ENCODE measurements at places on chromosomes 13 and 19.

- no peak for DNase-seq
Observed at GRCh38 chr13:113996081-113996911, 22.4 kb upstream of the C13orf46 start.

GRCh38 chr19:46126086-46126580 lies 1.6 kb upstream of the IGFL3 start:
- no peak for DNase-seq

DNA sequence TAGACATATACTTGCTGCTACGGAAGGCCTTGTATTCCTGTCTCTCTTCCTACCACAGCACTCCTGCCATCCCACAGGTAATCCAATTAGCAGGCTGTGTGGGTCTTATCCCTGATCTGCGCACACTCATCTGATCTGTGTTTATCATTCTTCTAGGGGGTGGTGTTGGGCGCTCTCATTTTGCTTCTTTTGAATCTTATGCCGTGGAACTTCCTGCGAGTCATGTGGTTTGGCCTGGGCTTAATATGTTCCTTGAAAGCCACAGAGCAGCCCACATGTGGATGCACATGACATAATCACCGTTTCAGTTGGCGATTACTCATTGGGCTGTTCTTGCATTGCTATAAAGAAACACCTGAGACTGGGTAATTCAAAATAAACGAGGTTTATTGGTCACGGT lies 7.5 kb downstream of the RASA3 start:
- DNase-seq: no peak

DNA sequence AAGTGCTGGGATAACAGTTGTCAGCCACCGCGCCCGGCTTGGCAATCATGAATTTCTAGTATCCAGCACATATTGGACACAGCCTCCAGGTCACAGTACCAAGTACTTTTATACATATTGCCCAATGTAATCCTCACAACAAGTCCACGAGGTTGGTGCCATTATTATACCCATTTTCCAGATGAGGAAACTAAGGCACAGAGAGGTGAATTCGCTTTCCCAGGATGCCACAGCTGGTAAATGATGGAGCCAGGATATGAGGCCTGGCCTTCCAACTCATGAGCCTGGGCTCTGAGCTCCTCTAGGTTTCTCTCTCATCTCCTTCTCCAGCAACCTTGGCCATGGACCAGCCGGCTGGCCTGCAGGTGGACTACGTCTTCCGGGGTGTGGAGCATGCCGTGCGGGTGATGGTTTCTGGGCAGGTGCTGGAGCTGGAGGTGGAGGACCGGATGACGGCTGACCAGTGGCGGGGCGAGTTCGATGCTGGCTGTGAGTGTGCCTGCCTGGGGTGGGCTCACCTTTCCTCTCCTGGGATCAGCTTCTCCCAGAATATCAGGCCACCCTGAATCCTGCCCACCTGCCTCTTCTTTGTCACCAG lies 7.5 kb downstream of the CCDC61 start:
- DNase-seq: no peak

DNA sequence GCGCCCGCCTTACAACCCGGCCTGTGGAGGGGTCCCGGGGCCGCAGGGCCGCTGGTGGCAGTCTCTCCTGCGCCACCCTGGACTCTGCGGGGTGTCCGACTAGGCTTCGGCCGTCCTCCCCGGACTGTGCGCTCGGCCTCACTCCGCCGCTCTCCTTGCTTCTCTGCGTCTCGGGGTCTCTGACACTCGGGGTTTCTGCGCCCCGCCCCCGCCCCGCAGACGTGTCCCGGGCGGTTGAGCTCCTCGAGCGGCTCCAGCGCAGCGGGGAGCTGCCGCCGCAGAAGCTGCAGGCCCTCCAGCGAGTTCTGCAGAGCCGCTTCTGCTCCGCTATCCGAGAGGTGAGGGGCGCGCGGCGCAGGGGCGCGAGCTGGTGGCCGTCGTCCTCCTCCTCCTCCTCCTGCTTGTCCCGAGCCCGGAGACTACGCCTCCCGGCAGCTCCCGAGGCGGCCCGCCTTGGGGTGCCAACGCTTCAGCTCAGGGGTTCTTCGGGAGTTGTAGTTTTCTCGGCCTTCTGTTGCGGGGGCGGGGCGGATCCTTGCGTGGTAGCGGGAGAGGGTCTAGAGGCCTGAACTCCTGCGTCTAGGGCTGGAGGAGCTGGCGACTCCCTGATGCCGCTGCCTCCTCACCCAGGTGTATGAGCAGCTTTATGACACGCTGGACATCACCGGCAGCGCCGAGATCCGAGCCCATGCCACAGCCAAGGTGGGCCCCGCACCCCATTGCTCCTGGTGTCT lies 627 bp downstream of the LIN7B start:
- DNase-seq: no peak

GRCh38 chr13:106286811-106287210 lies 248.7 kb downstream of the EFNB2 start:
- no peak for DNase-seq

DNA sequence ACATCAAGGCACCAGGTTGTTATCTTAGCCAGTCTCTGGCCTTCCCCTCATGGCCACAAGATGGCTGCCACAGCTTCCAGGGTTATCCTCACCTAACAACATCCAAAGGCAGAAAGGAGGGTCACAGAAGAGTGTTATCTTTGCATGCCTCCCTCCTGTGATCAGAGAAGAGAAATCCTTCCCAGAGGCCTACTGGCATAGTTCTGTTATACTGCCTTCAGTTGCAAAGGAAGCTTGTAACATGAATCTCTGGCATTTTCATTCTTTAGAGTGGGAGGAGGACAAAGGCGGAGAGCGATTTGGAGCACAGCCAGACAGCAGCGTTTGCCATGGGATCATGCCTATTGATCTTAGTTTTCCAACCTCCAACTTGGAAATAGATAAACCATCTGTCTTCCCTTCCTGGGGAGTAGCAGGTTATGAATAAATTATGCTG lies 135.7 kb downstream of the DNAJC15 start:
- DNase-seq: no peak

DNA sequence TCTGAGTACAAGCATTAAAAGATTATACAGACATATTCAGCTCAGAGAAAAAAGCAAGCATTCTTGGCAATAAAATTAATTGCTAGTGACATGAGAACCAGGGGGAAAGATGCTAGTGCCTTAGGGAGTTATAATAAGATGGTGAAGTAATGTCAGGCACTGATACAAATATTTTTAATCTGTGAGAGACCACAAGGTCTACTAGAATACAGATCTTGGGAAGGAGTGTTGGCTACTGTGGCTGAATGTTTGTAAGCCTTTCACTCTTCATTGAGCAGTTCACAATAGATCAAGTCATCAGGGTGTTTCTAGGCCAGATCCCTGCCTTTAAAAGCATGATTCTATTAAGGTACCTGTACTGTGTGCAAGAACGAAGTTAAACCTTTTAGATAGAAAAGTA lies 16.4 kb downstream of the FREM2 start:
- DNase-seq: no peak

GRCh38 chr19:33005440-33005839 lies 33.4 kb downstream of the FAAP24 start:
- no peak for DNase-seq

DNA sequence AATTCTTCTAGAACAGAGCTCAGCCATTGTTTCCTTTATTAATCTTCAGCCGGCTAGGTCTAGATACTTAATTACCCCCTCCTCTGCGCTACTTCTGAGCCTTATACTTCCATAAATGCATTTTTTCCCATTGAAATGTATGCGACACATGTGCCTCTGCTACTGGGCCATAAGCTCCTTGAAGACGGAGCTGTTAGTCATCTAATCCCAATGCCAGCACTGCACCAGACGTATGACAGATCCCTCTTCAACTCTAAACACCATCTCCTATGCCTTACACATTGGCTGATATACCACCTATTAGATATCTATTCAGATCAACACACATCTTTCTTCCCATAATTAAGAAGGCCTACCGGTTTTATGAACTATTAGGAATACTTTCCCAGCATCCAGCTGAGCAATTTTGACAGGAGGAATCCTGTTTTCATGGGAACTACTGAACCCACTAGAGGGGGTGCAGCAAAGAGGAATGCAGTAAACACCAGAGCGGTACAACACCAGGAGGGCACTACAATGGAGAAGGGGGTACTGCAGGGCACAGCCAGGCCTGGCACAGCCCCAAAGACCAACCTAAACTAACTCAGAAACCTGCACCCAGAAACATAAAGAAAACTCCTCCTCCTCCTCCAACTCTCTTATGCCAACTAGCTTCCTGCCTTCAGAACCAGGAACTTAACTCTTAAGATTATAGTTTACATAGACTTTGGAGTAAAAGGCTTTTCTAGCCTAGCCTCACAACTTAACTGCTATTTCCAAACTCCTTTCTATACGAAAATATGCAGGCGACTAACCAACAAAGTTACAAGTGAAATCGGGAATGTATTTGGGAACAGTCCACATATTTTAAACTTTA lies 18.7 kb downstream of the STK24 start:
- no peak for DNase-seq

DNA sequence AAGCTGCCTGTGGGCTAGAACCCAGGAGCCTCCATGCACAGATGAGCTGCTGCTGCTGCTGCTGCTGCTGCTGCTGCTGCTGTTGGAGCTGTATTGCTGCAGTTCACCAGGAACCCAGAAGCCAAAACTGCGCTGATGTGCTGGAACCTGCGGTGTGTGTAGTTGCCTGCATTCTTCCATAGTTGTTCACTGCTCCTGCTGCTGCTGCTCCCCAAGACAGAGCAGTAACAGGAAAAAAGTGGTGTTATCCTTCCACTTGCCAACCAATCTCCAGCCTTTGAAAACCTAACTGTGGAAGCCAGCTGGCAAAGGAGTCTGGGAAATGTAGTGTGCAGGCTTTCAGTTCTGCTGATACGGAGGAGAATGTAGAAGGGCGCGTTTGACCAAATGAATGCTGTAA lies 37.9 kb downstream of the ARHGAP35 start:
- no peak for DNase-seq

DNA sequence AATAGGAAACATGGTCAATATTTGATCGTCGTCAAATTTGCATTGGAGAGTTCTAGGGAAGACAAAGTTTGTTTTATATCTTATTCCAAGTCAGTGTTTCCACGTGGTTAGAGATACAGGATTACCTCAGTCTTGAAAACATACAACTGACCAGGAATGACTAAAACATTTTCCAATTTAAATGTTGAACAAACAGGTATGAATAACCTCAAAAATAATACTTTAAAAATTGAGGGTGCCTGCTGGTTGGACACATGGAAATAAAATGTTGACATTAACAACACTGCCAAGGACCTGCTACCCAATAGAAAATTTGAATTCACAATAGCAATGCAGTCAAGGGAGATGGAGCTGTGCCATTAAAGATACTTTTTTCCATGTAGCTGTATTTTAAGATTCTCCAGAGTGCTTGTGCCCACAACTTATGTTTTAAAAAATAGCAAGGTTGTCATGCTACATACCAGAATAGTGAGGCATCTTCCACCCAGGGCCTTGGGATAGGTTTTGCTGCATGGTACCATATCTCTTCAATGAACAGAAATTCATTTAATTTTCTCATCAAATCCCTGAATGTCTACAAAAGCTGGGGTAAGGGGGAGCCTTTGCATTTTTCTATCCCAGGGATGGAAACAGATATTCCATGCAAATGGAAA lies 260.8 kb downstream of the EFNB2 start:
- DNase-seq: no peak

- DNase-seq: no peak
Observed at GRCh38 chr19:19460761-19461265, 54.5 kb downstream of the TSSK6 start.

- DNase-seq: no peak
Observed at GRCh38 chr13:45700971-45701900, 884 bp upstream of the CBY2 start.

DNA sequence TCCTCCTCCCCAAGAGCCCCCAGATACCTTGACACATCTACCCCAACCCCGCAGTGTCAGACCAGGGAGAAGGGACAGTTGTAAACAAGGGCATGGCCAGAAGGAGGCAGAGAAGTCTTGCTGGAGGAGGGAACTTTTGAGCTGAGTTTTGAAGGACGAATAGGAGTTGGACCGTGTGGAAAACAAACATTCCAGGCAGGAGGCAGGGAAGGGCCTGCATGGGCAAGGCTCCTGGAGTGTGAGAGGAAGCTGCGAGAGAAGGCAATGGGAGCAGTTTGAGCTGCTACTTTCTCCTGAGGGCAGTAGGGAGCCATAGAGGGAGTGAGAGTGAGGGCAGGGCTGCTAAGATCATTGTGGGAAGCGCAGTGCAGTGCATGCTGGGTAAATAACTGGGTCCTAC lies 23.3 kb downstream of the IL12RB1 start:
- DNase-seq: no peak

GRCh38 chr19:4908781-4909155 lies 533 bp upstream of the UHRF1 start:
- DNase-seq: no peak

- no peak for DNase-seq
Observed at GRCh38 chr19:30390356-30390988, 18.3 kb downstream of the ZNF536 start.

DNA sequence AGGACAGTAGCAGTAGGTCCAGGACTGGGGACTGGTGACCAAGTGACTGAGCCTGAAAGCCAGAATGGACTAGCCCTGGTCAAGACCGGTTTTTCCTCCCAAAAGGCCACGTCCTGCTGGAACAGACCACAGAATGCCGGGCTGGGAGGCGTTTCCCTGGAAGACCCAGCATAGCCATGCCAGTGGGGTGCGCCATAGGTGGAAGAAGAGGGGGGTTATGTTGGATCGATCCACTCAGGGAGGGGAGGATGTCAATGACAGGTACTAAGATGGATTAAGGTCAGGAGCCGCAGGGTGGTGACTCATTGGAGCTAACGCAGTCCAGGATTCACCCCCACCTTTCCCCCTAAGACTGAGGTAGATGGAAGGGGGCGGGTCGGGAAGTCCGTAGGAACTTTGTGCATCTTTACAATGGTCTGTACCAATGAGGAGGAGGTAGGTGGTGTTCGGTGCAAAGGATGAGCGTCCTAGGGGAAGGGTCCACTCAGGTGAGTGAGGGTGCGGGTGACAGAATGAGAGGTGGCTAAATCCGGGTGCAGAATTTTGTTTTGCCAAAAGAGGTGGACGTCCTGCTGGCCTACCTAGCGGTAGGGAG lies 21.0 kb downstream of the VASP start:
- no peak for DNase-seq

DNA sequence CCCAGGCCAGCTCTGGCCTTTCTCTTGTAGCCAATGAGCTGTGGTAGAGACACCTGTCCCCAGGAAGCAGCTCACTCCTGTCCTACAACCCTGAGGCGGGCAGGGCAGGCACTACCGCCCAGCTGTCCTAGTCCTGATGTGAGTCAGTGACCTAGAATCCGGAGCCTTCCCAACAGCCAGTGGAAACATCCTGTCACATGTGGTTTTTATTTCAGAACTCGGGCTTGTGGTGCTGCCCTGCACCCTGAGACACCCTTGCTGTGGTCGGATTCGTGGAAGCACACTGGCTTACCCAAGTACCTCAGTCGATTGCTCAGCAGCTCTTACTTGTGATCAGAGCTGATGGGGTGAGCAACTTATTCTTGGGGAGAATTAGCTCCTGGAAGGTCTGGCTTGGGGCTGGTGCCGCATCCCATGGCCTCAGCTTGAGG lies 83.6 kb upstream of the ARHGEF7 start:
- DNase-seq: no peak

GRCh38 chr13:113184568-113185440 lies 23.7 kb downstream of the PCID2 start:
- no peak for DNase-seq
